ENCODE measurements at places on chromosomes 11 and 22.

GRCh38 chr11:12798609-12799011 lies 124.4 kb downstream of the TEAD1 start:
- no peak for DNase-seq

DNA sequence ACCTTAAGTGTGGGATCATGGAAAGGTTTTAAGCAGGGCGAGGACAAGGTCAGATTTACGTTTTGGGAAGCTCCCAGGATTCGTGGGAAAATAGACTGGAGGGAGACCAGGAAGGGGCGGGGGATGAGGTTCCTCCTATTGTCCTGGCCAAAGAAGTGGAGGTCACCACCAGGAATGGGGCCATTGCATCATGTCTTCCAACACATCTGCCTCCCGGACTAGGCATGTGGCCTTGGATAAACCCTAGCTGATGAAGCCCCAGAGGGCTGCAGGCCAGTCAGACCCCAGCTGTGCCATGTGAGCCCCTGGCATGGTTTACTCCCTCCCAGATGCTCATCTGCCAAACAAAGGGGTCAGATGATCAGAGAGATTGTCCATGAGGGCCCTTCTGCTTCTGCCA lies 11.5 kb upstream of the YWHAH start:
- no peak for DNase-seq

- DNase-seq: no peak
These were observed 123.8 kb downstream of the WT1 start for GRCh38 chr11:32311346-32312065.

GRCh38 chr11:35066783-35067423 lies 72.1 kb upstream of the CD44 start:
- no peak for DNase-seq

DNA sequence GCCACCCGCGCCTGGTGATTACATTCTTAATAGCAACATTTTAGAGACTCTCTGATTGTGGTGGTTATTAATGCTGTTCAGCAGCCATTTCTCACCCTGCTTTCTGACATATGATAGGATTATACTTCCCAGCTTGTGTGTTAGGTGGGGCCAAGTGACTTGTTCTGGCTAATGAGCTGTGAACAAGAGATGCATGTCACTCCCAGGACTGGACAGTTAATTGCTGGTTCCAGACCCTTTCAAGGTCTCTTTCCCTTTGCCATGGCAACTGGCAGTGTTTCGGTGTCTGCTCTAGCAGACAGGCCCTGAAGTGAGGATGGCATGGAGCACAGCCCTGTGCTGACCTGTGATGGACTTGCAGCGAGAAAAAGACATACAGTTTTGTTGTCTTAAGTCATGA lies 8.9 kb upstream of the PTPRJ start:
- no peak for DNase-seq

GRCh38 chr22:27210111-27210730 lies 552.8 kb downstream of the MIAT start:
- DNase-seq: no peak

- DNase-seq: peak; percentile 50
These were observed 18.5 kb downstream of the RBFOX2 start for GRCh38 chr22:36010090-36010489.

- no peak for DNase-seq
These were observed 357.7 kb upstream of the ARHGAP42 start for GRCh38 chr11:100329352-100329751.

- DNase-seq: no peak
These were observed 60.3 kb downstream of the NELL1 start for GRCh38 chr11:20729597-20730105.

- DNase-seq: no peak
These were observed 177.3 kb upstream of the SORL1-AS1 start for GRCh38 chr11:121630041-121630440.

DNA sequence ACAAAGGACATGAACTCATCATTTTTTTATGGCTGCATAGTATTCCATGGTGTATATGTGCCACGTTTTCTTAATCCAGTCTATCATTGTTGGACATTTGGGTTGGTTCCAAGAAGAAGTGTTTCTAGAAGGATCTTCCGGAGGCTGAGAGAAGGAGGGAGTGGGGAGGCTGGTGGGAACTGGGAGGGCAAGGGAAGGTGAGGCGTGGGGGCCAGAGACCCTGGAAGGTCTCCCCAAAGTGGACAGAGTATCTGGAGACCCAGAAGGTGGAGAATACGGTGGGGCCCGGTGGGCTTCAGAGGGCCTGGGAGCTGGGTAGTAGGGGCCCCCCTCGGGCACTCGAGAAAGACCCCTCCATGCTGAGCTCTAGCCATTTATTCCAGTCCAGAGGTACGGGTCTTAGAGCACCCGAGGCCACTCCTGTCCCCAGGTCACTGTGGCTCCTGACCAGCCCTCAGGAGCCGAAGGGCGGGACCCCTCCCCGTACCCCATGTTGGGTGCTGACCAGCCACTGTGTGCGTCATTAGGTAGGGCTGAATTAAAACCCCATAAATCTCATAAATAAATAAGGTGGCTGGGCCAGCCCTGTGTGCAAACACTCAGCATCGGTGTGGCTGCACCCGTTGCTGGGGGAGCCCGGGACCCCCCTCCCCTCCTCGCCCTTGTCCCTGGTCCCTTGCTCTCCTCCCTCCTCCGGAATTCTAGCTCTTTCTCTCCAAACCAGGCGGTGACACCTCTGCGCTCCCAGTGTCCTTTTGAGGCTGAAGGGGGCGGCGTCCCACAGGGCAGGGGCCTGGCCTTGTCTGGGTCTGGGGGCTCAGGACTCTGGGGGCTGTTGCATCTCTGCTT lies 38.8 kb upstream of the MUC5AC start:
- no peak for DNase-seq

GRCh38 chr22:31532060-31532459 lies 35.7 kb downstream of the SFI1 start:
- no peak for DNase-seq

- DNase-seq: no peak
These were observed 58.2 kb upstream of the FTH1 start for GRCh38 chr11:62025487-62026105.

DNA sequence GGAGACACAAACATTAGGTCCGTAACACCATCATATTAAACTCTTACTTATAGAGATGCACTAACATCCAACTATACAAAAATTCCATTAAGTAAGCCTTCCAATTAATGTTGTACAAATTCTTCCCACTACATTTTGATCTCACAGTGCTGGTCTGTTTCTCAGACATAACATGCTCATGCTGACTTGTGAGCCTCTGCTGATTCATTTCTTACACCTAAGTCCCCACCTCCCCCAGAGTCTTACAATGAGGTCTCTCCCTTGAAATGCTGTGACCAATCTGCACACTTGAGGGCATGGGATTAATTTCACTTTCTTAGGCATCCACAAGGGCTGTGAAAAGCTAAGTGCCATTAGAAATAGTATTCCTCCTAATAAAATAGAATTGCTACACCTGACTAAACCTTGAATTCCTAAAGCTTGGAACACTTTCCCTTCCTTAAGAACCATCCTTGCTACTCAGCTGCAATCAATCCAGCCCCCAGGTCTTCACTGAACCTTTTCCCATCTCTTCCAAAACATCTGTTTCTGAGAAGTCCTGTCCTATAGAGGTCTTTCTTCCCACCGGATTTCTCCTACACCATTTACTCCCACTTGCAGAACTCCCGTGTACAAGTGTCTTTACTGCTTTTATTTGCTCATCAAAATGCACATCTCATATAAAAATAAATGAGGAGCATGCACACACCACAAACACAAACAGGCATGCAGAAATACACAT lies 2.0 kb downstream of the HBG1 start:
- no peak for DNase-seq

GRCh38 chr11:122592641-122593040 lies 62.9 kb upstream of the UBASH3B start:
- DNase-seq: no peak

GRCh38 chr11:72787216-72788104 lies 6.4 kb downstream of the STARD10 start:
- peak; percentile 81 for DNase-seq

- DNase-seq: no peak
These were observed 164.0 kb downstream of the MN1 start for GRCh38 chr22:27637604-27638003.

GRCh38 chr11:95076416-95076815 lies 9.7 kb downstream of the SRSF8 start:
- no peak for DNase-seq

DNA sequence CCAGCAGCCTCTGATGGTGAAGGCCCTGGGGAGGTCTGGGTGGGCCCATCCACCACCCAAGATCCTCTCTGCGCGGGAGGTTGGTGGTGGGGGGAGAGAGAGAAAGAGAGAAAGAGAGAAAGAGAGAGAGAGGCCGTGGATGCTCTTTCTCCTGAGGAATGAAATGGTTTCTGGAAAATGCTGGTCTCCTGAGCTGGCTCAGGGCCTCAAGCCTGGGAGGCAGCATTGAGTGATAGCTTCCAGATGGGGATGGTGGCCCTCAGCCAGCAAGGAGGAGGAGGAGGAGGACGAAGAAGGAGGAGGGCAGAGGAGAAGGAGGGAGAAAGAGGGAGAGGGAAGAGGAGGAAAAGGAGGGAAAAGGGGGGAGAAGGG lies 4.6 kb downstream of the TSPAN32 start:
- no peak for DNase-seq

DNA sequence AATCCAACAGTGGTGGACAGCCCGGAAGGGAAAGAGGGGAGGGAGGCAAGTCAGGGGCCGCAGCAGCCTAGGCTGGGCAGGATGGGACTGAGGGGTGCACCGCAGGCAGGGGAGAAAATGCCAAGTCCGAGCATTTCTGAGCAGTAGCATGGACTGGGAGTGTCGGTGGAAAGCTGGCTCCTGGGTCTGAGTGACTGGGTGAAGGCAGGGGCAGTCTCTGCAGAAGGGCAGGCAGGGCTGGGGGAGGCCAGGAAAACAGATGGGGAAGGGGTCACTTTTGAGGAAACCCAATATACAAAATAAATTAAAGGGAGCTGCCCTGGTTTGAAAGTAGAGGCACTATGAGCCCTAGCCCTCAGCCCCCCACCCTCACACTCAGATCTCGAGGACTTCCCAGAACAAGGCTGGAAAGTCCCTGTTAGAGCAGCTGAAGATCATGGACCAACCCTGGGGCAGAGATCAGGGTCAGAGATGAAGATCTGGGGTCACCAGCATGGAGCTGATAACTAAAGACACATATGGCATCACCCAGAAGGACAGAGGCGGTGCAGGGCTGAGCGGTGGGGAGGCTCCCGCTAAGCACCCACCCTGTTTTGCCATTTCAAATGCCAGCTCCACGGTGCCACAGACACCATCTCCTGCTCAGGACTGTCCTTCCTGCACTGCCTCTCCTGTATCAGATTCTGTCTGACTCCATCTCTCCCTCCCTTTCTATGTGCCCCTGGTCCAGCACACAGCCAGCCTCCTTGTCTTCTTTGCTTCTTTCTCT lies 32.4 kb upstream of the ETS1 start:
- no peak for DNase-seq

DNA sequence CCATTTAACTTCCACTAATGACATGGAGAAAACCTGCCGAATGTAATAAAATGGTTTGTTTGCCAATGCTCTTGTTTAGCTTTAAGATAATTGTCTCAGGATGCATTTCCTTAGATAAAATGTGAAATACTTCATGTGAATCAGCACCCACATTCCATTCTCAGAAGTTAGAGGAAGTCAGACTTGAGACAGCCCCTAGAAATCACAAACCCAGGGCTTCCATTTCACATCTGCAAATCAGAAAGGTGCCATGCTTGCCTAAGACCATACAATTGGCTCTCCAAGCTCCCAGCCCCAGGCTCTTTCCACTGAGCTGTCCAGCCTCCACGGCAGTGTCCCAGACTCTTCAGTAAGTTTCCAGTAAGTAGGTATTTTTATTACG lies 35.6 kb upstream of the ADORA2A start:
- DNase-seq: no peak

DNA sequence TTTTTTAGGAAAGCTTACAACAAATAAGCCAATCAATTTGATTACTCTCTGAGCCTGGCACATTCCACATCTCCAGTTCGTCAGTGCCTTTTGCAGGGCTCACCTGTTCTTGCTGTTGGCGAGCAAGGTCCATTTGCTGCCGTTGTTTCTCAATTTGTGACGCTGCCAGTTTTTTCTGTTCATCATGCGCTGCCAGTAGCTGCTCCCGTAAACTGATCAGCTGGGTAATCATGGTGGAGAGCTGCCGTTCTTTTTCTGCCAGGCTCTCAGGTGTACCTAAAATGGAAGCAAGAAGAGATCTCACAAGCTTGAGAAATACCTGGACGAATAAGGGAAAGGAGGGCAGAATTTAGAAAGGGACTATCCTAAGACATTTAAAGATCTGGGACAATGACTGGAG lies 169.7 kb downstream of the SOX6 start:
- no peak for DNase-seq

DNA sequence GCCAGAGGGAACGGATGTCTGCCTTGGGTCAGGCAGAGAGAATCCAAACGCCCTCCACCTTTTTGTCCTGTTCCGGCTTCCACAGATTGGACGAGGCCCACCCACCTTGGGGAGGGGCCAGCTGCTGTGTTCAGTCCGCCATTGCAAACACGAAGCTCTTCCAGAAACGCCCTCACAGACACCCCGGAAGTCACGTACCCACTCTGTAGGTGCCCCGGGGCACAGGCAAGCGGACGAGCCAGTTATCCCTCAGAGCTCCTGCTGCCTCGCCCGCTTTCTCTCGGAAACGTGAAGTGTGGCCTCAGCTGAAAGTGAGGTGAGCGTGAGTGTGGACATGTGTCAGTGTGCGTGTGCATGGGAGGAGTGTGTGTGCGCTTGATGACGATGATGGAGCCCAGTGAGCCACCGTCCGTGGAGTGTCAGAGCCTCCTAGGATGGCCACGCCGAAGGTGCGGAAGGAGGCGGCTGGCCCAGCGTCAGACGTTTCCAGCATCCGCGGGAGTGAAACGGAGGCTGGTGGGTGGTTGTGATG lies 869.2 kb downstream of the TBC1D22A start:
- peak; percentile 31 for DNase-seq

DNA sequence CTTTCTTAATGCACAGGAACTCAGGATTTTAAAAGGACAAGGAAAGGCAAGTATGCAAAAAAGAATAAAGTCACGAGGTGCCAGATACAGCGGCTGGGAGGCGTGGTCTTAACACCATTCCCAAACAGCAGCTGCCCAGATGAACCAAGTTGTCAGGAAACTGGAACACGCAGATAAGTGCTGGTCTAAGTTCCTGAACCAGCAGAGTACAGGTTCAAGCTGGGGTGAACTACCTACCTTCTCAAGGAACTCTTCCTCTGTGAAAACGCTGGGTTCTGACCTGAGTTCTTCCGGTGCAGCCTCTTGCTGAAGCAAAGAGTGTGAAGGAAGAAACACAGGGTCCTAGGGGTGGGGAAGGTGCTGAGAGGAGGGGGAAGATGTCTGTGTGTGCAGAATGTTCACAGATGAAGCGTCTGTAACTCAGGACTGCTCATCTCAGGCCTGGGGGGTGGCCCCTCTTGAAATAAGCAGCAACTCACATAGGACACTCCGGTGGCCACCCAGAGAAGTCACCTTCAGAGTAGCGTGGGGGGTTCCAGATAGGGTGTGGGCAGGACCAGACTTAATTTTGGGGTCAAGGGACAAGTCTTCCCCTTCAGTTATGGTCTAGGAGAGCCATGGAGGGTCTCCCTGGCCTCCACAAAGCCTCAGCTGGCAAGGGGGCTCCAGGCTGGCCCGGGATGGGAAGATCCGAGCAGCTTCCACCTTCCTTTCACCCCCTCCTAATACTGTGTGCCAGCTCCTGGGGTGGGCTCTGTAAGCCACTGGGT lies 3.2 kb downstream of the TPST2 start:
- no peak for DNase-seq

GRCh38 chr11:4466871-4467442 lies 15.5 kb upstream of the OR52K1 start:
- no peak for DNase-seq
